ENCODE measurements at places on chromosomes 2 and 18. TPM values are rescaled to one million over a fixed set of nuclear protein-coding genes. Genes with fewer than 3 reads are reported as not detected.

ALPG gene
- not detected for total RNA-seq

ALLC gene
- total RNA-seq: 7.6 TPM

SPAG16 gene
- total RNA-seq: 27.6 TPM

GRCh38 chr2:163570391-163570790 is 165.4 kb downstream of the FIGN start:
- no peak for DNase-seq

DNA sequence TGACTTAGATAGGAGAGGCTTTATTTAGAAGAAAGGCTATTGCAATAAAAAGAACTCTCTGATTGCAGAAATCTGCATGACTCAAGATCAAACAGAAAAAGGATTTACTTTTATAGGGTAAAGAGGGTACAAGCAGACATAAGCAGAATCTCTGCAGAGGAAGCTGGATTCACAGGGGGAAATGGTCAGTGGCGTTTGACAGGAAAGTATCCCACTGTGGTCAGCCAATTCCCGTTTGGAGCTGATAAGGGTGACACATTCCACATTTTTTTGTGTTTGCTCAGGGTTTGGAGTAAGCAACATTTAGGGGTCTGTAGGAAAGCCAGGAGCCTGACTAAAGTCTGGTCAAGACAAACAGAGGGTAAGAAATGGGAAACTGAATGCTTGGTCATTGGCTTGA is 23.9 kb upstream of the SCYGR5 start:
- DNase-seq: no peak

GRCh38 chr2:145744541-145745386 is 1224.8 kb upstream of the ZEB2 start:
- DNase-seq: no peak

DNA sequence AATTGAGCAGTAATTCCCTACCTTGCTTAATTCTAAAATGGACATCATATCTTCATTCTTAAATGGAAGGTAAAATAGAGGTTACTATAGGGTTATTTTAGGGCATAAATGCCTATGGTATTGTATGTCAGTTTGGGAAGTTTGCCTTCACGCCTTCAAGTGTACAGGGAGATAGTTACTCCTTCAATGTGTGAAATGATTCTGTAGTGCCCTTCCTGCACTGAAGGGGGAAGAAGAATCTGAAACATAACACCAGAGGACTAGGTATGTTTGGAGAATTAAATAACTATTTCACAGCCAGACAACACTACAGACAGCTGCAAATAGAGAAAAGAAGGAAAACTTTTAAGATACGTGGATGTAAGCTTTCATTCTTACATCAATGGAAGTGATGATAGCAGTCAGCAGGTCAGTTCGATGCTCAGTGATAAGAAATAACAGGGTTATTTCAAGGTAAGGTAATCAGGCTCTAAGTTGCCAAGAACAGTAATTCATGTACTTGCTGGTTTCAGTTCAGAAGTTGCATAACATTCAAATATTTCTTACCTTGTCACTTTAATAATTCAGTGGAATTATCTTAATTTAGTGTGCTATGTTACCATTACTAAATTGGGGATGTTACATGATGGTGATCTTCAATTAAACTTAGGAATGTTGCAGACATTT is 4.0 kb downstream of the PKP4 start:
- DNase-seq: no peak

DNA sequence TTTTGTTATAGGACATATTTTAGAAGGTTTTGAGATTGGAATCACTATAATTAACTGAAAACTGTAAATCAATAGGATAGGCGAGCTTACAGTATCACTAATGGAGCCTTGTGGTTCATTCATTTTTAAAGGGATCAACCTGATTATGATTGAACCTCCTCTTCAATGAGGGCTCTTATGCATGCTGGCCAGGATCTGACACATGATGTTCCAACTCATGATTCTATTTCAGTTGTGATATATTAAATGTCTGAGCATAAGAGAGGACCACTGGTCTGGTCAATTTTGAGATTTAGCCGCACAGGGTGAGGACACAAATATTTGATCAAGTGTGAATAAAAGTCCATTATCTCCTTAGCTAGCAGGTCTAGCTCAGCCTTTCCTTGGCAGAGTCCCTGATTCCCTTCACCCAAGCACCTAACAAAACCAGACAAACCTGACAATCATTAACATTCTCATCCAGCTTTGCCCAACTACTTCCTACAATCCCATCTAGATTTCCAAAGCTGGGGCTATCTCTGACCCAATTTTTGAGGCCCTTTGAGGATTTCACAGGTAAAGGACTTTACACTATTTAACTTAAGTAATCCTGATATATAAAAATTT is 6.9 kb upstream of the MAP4K4 start:
- no peak for DNase-seq
